ENCODE measurements at places on chromosomes 12 and 14.

- DNase-seq = no peak
These were observed 156.0 kb downstream of the GXYLT1 start for GRCh38 chr12:41988715-41989114.

DNA sequence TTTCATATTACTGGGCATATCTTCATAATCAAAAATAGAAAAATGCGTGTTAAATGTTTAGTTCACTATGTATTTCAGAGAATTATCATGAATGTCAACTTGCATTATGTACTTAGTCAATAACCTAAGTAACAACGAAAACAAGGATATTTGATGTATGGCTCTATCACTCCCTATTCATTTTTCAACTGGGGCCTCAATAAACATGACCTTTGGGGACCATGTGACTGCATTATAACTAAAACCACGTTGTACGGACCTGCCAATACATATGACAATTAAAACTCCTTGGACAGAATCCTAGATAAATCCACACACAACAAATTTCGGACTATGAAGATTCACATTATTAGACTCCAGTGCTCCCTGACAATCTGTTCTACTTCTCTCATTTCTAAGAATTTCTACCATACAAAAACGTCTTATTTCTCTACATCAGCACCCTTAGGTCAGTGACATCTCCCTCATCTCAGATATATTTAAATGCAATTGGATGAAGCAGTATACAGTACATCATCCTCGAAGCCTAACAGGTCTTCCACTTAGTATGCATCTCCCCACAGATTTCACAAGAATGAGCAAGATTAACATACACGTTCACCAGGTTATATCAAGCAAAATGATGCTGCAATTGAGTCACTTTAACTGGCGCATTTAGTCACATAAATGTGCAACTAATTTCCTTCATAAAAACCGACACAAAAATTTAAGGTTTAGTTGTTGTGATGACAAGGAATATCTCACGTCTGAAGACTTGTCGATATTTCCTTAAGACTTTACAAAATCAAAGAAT lies 1.5 kb downstream of the UBE2N start:
- DNase-seq = no peak

DNA sequence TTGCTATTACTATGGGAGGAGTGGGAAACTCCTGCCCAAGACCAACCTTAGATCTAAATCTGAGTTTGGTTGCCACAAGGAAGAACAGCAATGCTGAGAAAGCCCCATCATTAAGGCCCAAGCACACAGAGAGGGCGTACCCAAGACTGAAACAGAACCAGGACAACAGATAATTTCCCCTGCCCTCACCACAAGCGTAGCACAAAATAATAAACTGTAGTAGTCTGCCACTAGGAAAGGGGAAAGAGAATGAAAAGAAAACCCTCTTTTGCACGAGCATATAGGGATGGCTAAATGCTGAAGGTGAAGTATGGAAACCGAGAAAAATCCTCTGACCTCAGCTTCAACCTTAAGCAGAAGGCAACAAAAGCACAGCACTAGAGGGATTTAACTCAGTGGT lies 76.5 kb upstream of the DHRS4 start:
- DNase-seq = no peak

- DNase-seq = peak; percentile 11
These were observed 143.8 kb downstream of the ACSS3 start for GRCh38 chr12:81221681-81222080.
